ENCODE measurements at places on chromosomes 7 and 10. TPM values are rescaled to one million over a fixed set of nuclear protein-coding genes. Genes with fewer than 3 reads are reported as not detected.

GRCh38 chr10:132690401-132690800 is 95.5 kb downstream of the NKX6-2 start:
- DNase-seq, result no peak

DNA sequence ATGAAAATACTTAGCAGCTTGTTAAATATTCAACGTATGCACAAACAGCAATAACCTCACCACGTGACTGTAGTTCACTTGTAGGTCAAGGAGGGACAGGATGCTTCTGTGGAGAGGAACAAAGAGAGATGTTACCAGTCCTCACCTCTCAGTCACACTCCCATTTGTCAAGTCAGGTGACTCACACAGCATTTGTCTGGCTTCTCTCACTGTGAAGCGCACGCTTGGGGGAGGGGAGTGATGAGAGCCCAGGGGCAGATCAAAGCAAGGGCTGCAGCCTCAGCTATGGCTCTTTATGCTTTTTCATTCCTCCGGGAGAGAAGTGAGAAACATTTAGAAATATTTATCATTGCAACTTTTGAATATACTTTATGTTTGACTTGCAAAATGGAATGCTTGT is 2.9 kb upstream of the RBM20 start:
- no peak for DNase-seq

Gene KCND2
- not detected for total RNA-seq

DNA sequence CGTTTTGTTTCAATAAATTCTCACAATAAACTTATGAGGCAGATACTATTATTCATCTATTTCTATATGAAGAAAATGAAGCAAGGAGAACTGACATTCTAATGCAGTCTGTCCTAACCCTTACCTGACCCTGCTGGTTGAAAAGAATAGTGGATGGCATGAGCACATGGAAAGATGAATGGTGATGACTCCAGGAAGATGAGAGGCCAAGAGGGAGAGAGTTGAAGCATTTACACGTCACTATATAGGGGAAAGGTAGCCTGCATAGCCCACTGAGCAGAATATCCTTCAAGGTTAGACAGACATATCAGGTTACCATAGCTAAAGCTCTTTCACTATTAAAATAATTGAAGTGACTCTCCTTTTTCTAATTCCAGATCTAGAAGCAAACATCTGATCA is 163.9 kb upstream of the CDK1 start:
- no peak for DNase-seq

- no peak for DNase-seq
These were observed 30.3 kb downstream of the OAT start for GRCh38 chr10:124388476-124388822.

GRCh38 chr7:56174875-56175760 is 58.9 kb upstream of the NUPR2 start:
- peak; percentile 63 for DNase-seq

GRCh38 chr7:124201768-124202349 is 169.0 kb upstream of the TMEM229A start:
- DNase-seq, result peak; percentile 26

DNA sequence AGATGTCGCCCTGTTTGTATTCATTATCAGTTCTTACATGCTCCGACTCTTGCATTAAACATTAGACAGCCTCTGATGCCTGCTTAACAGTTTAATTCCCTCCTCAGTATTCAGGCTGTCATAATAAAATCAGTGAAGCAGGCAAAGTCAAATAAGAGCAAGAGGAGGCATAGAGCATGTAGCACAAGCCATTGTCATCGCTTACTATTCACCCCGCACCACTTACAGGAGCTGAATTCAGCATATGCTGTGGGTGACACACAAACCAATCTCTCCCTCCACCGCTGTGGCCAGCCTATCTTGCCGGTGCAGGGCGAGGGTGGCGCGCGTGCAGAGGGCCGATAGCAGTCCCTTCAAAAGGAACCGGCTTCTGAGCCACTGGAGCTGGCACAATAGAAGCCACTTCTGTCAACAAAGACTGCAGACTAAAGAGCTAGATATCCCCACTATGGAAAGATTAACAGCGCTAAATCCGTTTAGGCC is 433.2 kb upstream of the MGMT start:
- no peak for DNase-seq

Gene LAMB1
- 18.9 TPM for total RNA-seq

DNA sequence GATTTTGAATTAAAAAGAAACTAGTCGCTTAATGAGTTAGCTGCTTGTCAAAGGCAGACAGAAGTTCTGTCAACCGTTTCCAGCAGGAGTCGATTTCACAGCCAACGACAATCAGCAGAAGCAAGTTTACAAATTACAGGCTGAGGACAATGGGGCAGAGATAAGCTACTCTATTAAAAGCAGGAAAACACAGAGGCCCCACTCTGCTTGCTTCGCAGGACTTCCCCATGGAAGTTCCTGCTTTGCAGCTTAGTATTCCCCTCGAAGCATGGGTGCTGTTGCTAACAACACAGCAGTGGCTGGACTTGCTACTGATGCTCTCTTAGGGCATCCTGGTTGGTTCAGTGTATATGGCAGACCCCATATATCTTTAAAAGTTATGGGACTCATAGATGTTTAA is 50.8 kb upstream of the KLF6 start:
- DNase-seq, result no peak

Data from MG63 (cell line).